AG04449 (cell line): ENCODE measurements at places on chromosomes 7 and 10.

DNA sequence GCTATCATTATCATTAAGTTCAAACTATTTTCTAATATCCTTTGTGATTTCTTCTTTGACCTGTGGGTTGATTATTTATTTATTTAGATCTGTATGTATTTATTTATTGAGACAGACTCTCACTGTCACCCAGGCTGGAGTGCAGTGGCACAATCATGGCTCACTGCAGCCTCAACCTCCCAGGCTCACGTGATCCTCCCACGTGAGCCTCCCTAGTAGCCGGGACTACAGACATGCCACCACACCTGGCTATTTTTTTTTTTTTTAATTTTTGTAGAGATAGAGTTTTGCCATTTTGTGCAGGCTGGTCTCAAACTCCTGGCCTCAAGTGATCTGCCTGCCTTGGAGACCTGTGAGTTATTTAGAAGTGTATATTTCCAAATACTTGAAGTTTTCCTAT lies 28.7 kb upstream of the MRPS16 start:
- DNase-seq, result no peak

- DNase-seq, result no peak
Observed at GRCh38 chr7:7354674-7355073, 172.3 kb downstream of the C1GALT1 start.

- DNase-seq, result no peak
Observed at GRCh38 chr7:108016841-108017775, 14.1 kb upstream of the LAMB1 start.

- no peak for DNase-seq
Observed at GRCh38 chr10:48905311-48905710, 34.3 kb downstream of the LRRC18 start.

- DNase-seq, result no peak
Observed at GRCh38 chr7:16810112-16810511, 5.3 kb upstream of the AGR2 start.

DNA sequence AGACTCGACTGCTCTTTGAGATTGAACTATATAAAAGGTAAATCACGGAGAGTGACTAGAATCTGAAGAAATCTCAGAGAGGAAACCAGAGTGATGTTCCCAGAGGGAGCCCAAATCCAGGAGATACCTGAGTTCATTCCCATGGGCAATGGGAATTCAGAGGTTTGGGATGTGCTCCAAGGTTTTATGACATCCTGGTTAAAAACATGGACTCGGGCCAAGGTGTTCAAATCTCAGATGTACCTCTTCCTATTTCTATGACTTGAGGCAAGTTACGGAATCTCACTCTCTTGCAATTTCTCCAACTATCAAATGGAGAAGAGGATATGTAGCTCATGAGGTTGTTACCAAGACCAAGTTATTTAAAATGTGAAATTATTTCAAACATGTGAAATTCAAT lies 54.5 kb upstream of the RAB18 start:
- no peak for DNase-seq

DNA sequence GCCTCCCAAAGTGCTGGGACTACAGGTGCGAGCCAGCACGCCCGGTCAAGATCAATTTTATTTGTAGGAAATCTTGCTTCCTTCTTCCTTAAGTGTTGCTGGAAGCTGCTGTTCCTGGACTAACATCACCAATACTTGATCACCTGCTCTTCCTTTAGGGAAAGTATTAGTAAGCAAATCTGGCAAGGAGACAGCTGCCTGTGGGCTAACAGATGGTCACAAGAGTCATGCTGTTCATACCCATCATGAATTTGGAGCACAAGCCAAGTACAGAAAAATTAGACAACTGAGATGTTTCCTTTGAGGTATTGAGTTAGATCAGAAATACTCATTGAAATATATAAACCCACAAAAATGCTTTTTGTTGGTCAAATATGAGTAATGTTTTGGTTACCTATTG lies 27.9 kb downstream of the BAIAP2L1 start:
- peak; percentile 42 for DNase-seq

DNA sequence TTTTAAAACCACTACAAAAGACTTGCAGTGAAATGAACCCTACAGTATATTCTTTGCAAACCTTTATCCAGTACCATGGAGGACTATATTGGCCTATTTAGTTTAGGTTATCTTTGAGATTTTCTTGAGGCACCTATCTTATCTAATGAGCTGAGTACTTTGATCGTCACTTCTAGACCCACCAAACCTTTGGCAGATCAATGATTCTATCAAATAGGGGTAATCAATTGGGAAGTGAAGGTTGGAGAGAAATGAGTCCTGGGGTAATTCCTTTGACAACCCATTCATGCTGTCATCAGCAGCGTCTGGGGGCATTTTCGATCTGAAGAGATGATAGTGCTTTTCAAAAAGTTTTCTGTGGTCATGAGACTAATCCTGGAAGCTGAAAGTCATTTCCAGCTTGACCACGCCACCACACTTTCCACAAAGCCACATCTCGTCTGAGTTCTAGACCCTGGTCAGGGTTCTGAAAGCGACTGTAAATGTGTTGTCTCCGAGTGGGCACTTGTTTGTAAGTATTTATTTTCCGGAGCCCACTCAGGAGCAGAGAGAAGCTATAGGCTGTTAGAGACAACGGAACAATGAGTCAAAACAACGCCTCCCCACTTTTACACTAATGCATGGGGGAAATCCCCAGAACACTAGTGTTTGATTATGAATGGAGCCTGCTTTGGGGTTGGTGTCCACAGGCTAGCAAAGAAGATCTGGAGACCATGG lies 4.8 kb downstream of the EGR2 start:
- DNase-seq, result no peak

DNA sequence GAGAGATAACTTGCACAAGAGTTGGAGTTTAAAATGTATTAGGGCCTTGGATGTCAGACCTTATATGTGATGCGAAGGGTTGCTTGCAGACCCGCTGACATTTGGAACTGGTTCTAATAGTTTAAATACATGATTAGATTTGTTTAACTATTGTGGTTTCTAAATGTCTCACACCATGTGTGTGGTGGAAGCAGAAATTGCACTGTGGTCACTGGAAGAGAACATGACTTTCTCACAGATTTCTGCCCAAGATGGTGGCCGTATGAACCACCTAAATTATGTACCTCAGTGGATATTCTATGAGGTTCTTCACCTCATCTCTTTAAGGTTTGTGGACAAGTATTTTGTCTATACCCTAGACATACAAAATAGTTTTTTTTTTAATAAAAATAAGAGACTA lies 8.2 kb upstream of the C1QL3 start:
- no peak for DNase-seq

GRCh38 chr7:134933460-134934068 lies 52.7 kb upstream of the AGBL3 start:
- DNase-seq, result no peak

DNA sequence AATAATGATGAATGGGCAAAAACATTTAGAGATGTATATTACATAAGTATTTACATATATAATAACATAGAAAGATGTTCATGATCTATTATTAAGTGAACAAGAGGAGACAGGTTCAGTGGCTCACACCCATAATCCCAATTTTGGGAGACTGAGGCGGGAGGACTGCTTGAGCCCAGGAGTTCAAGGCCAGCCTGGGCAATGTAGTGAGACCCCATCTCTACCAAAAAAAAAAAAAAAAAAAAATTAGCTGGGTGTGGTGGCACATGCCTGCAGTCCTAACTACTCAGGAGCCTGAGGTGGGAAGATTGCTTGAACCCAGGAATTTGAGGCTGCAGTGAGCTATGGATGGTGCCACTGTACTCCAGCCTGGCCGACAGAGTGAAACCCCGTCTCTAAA lies 12.4 kb downstream of the ARL3 start:
- no peak for DNase-seq

GRCh38 chr7:18573410-18574234 lies 78.1 kb downstream of the HDAC9 start:
- no peak for DNase-seq

DNA sequence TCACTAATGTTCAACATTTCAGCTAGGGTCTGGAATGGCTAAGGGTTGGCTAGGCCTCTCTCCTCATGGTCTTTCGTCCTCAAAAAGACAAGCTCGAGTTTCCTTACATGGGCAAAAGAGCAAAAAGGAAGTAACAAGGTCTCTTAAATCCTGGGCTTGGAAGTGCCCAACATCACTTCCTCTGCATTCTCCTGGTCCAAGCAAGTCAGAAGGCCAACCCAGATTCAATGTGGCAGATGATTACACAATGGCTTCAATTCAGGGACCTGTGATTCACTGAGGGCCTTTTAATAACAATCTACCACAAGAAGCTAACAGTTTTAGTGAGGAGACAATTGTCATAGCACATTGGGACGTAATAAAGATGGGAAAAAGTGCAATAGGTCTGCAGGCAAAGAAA lies 4.4 kb upstream of the NUP205 start:
- no peak for DNase-seq

DNA sequence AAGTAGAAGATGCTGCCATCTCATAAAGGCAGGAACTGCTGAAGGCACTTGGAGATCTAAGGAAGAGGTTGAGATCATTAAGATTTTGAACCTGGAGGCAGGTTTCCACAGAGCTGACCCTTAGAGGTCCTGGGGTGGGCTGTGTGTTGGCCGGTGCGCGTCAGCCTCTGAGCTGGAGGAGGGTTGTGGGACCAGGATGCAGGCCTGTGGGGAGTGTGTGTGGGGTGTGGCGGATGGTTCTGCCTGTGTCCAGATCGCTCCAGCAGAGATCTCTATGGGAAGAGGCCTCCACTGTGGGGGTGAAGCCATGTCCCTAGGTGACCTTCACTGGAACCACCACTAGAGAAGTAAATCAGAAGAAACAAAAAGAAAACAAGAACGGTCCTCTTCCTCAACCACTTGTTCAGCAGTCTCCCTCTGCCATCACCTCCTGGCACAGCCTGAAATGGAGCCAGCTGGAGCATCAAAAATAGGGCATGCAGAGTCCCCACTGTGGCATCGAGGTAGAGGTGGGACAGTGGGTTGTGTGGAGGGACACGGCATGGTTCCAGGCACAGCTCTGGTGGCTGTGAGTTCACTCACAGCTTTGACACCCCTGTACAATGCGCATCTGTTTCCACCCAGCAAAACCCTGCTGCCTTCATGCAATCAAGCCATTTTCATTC lies 453.8 kb downstream of the TCERG1L start:
- no peak for DNase-seq

DNA sequence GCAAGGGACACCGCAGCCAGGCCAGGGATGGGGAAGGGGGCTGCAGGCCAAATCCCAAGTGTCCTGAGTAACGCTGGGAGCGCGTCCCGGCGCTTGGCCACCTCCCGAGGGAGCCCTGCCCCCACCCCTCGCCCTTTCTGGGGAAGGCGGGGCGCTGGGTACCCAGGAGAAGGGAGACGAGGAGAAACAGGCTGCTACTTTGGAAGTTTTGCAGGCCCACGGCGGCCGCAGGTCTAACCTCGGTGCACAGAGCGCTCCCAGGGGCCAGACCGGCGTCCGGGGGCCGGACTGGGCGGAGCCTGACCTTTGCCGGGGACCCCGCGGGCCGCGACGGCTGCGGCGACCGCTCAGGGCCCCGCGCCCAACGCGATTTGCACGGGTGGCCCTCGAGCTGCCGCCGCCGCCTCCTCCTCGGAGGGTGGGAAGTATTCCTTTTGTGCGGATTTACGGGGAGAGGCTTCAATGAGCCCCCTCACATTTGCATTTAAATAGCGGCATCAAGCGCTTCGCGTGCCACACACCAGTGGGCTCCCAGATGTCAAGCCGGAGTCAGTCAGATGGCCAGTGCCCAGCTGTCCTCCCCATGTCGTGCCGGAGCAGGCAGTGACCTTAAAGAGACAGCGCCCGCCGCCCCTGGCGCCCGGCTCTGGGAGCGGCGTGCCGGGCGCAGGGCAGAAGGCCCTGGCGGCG lies 3.0 kb upstream of the EBF3 start:
- no peak for DNase-seq

- DNase-seq, result no peak
Observed at GRCh38 chr7:108045669-108046068, 42.7 kb upstream of the LAMB1 start.

GRCh38 chr10:11381023-11381422 lies 230.4 kb downstream of the USP6NL start:
- no peak for DNase-seq

DNA sequence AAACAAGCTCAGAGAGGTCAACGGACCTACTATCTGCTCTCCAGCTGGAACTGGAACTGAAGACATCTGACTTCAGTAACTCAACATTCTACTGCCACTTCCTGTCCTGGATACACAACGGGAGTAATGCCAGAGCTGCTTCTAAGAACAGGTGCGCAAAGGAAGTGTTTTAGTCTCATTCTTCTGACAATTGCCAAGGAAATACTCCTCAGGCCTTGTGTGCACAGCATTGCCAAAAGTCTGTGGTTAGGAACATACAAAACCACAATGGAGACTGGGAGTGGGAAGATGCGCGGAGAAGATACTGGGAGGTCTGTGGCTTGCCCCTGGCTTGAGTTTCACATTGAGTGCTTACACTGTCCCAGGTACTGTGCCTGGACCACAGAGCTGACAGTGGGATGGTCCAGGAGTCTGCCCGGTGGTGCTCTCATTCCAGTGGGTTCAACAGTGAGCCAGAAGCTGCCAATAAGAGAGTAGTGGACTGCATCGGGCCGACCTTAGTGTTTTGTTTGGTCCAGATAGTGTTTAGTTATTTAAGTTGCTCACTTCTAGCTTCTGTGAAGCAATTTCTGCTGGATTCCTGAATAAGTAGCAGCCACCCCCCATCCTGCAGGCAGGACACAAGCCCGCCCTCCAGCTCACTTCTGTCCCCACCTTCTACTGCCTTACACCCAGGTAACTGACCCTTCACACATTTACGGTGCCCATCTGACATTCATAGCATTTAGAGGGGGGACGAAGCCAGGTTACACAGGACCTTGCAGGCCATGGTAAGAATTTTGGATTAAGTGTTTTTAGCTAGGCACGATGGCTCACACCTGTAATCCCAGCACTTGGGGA lies 10.3 kb downstream of the TBL2 start:
- DNase-seq, result no peak

- no peak for DNase-seq
Observed at GRCh38 chr7:81934596-81935301, 164.9 kb upstream of the HGF start.

- DNase-seq, result no peak
Observed at GRCh38 chr7:35424869-35425495, 171.1 kb upstream of the TBX20 start.

GRCh38 chr10:672992-673391 lies 16.5 kb downstream of the DIP2C start:
- DNase-seq, result no peak

DNA sequence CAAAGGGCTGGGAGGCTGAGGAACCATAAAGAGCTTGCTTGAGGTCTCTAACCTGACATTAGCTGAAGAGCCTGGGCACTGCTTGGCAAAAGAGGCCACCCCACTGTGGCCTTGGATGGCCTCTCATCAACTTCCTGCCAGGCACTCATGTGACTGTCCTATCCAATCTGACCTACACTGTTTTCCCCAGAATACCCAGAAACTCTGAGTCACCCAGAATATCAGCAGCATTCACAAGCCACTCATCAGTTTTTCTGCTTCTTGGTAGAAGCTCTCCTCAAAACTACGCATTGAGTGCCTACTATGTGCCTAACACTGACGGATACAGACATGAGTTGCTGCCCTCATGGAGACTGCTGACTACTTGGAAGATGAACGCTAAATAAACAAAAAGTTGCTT lies 4.1 kb upstream of the NT5C2 start:
- DNase-seq, result no peak
